ENCODE measurements at places on chromosomes 16 and 17. TPM values are rescaled to one million over a fixed set of nuclear protein-coding genes. Genes with fewer than 3 reads are reported as not detected.

DNA sequence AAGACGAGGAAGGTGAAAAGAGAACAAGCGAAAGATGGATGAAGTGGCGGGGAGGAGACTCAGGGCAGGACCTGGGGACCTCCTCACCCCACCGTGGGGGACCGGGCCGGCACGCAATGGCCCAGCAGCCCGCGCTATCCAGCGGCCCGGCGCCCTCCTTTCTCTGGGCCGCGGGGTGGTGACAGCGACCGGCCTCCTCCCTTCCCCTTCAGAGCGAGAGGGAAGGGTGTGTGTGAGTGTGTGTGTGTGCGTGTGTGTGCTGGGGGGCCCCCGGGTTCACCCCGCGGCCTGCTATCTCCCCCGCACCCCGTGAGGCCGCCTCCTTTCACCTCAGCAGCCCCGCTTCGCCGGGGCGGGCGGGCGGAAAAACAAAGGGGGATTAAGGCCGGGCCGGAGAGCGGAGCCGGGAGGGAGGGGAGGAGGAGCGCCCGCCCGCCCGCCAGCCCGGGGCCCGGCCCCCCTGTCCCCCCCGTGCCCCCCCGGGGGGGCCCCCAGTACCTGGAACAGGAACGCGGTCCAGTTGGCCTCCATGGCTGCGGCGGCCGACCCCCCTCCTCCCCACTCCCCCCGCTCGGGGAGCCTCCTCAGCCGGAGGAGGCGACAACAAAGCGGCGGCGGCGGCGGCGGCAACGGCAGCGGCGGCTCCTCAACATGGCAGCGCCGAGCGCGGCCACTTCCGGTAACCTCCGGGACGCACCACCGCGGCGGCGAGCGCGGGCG lies at the start of gene VEZF1:
Gene VEZF1, minus strand, starts transcription at position 674 of the 720 bp plus-strand sequence. Its CDS starts 143 bp downstream, at position 531.
- peak; percentile 83 for DNase-seq

- DNase-seq = no peak
Measured at GRCh38 chr17:81184555-81184954, 18.5 kb upstream of the AATK start.

DNA sequence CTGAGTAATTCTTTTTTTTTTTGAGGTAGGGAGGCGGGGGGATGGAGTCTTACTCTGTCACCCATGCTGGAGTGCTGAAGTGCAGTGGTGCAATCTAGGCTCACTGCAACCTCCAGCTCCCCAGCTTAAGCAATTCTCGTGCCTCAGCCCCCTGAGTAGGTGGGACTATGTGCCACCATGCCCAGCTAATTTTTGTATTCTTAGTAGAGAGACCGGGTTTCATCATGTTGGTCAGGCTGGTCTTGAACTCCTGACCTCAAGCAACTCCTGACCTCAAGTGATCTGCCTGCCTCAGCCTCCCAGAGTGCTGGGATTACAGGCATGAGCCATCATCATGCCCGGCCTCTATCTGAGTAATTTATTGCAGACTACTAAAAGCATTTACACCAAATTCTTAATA lies 19.4 kb downstream of the KPNB1 start:
- DNase-seq = no peak

GRCh38 chr16:51540259-51540658 lies 389.2 kb upstream of the SALL1 start:
- DNase-seq = no peak

The GAS2L2 gene
- not detected for total RNA-seq

DNA sequence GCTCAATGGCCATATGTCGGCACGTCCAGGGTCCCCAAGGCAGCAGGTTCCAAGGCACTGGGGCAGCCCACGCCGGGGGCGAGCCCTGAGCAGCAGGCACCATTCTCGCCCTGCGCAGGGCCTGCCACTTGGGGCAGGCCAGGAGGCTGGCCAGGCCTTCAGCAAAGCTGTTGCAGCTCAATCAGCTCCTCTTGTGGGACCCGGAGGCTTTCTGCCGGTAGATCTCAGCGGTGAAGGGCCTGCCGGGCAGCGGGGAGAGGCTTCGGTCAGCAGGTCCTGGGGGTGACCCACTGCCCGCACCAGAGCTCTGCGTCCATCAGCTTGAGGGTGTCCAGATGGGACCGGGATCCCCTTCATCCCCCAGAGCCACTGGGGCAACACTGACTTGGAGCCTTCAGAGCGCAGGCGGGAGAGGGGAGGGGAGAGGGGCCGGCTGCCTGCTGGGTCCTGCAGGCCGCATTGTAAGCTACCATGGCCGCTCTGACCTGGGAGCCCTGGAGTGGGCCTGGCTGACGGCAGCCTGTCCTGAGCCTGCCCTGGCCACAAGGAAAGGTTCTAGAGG lies 9.5 kb upstream of the RASD1 start:
- no peak for DNase-seq

GRCh38 chr16:61540216-61540615 lies 496.0 kb downstream of the CDH8 start:
- DNase-seq = no peak

- peak; percentile 21 for DNase-seq
Measured at GRCh38 chr17:59004338-59005111, 102.2 kb downstream of the TRIM37 start.

The KCNAB3 gene
- total RNA-seq = not detected

DNA sequence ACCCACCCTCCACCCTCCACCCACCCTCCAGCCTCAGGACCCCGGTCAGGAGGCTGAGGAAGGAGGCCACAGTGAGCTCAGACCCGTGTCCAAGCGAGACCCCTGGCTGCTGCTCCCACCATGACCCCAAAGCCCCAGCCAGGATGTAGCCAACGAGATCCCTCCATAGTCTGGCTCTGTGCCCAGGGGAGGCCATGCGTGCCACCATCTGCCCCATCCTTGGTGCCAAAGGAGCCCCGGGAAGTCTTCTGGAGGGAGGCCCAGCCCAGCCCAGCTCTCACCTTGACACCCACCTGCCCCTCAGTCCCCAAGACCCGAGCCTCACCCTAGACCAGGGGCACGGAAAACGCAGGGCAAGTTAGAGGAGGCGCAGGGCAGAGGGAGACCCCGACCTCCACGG lies 34.2 kb downstream of the PIEZO1 start:
- no peak for DNase-seq

The KRTAP4-5 gene
- total RNA-seq = not detected

The FBF1 gene
- 13.4 TPM for total RNA-seq

The NPTX1 gene
- not detected for total RNA-seq

DNA sequence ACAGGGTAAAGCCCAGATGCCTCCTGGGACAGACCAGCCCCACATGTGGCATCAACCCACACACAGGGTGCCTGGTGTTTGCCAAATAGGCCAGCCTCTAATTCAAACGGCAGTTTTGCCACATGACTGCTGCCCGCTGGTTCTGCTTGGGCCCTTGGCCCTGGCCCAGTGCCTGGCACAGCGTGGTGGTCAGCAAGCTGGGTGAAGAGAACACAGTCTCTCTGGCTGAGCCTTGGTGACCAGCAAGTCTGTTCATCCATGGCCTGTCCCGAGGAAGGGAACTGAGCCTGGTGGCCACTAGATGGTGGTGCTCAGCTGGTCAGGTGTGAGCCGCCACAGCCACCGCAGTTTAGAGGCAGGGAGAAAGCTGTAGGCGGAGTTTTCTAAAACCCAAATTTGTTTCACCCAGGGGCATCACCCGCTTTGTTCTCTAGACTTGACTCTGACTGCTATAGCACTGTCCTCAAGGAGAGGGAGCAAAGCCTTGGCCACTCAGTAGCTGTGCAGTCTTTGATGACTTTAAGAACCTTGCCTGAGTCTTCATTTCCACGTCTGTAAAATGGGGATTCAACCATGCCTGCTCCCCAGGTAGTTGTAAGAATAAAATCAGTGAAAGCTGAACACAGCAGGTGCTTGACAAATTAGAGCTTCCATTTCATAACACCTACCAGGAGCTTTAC lies 4.7 kb upstream of the GFAP start:
- DNase-seq = peak; percentile 79

The SSTR5 gene
- not detected for total RNA-seq

The CD300LF gene
- total RNA-seq = not detected

The EMP2 gene
- total RNA-seq = 33.1 TPM

DNA sequence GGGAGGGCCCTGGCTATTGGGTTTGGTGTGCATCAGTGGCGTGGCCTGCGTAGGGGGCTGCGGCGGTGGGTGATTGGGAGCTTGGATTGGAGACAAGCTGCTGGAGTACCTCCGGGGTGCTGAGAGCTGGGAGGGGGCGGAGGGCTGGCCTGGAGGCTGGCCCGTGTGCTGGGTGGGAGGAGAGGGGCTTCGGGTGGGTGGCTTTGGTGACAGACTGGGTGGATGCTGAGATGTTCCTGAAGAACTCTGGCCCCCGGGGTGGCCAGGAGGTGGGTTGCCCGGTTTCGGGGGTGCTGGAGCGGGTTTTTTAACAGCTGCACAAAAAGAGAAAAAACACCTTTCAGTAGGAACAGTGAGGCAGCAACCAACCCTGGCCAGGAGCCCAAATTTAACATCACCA lies 84.1 kb downstream of the ARHGAP17 start:
- DNase-seq = no peak
